ENCODE measurements at places on chromosomes 16 and 17.

DNA sequence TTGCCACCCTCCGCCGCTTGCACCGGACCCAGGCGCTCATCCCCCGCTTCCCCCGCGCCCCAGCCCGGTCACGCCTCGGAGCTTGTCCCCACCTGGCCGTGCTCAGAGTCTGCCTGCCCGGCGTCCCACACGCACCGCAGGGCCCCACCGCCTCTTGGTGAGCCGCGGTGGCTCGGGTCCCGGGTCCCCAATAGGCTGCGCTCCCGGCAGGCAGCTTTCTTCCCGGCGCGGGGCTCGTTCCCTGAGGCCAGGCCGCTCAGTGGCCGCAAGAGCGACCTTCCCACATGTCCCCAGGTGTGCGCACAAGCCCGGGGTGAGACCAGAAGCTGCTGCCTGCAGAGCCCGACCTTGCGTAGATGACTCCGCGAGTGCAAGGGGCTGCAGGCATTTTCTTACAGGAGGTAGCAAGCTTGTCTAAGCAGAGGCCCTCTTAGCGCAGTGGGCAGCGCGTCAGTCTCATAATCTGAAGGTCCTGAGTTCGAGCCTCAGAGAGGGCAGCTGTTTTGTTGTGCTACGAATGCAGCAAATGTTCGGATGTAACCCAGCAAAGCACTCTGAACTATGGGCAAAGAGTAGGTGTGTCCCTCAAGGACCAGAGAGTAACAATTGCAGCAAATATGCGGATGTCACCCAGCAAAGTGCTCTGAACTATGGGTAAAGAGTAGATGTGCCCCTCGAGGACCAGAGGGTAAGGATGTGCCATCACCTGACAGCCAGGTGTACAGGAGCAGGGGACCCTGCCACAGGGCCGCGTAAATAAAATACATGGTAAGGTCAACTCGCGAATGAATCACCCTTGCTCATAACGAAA lies 15.6 kb downstream of the TLE7 start:
- DNase-seq = no peak

DNA sequence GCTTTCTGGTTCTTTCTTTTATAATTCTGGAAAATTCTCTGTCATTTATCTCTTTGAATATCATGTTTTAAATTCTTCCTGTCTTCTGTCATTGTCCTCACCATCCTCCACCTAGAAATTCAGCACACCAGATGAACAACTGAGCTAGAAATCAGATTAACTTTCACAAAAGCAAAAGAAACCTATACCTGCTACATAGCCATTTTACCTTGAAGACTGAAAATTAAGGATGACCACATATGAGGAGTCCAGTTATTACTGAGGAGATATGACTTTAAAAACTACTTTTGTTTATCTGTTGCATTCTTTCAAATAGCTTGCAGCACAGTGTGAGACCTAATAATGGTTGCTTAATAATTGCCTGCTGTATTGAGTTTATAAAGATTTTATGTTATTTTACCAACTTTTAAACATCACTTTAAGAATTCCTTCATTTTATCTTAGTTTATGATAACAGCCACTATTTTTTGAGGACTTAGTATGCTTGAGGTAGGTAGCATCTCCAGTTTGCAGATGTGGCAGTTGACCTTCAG lies 104.3 kb downstream of the BCAS3 start:
- no peak for DNase-seq

DNA sequence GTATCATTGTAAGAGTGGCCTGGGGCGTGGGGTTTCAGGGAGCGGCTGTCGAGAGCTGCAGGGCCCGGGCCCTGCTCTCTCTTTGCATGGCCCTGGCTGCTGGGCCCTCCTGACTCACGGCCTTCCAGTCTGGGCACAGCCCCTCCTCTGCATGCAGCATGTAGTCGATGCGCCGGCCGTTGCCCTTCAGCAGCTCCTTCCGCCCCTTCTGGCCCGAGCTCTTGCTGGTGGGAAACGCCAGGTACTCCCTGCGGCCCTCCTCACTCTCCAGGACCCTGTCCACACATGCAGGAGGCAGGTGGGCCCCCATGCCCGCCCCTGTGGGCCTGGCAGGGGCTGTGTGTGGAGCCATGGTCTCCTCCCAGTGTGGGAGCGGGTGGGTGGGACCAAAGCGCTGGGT lies 50.7 kb downstream of the PRMT7 start:
- no peak for DNase-seq

DNA sequence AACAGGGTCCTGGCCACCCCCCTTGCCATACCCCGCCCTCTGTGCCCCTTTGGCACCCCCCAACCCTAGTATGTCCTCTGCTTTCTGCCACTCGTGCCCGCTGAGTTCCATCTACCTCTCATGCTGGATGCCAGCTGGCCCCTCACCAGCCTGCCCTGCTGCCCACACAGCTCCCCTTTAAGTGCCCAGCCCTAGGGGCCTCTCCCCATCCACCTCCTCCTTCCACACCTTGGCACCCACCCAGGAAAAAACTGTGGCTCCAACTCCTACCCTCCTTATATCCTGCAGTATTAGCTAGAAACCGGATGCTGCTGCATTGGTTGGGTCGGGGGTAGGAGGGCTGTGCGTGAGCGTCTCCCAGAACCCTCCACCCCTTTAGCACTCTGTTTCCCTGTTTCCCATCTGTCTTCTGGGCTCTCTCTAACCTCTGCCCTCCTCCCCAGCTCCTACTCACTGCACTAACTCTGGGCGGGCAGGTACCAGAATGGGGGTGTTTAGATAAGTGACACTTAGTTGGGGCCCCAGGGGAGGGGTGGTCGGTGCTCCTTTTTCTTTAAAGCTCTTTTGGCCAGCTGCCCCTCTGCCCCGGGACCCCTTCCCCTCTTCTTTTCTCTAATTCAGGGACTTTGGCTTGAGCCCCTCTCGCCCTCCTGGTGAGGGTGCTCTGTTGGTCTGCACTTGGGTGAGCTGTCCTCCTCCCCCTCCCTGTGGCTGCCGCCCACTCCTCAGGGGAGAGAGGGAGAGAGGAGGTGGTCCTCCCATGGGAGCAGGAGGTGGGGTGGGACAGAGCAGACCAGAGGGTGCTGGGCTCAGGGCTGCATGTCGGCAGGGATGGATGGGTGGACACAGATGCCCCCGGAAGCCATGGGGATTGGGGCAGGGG lies 9.9 kb downstream of the NR1D1 start:
- no peak for DNase-seq

GRCh38 chr17:4105232-4105631 lies 37.6 kb downstream of the ZZEF1 start:
- DNase-seq = no peak

GRCh38 chr16:30523768-30524574 lies 2.4 kb downstream of the ZNF768 start:
- no peak for DNase-seq
